ENCODE measurements at places on chromosomes 5 and 9. TPM values are rescaled to one million over a fixed set of nuclear protein-coding genes. Genes with fewer than 3 reads are reported as not detected.

The AJM1 gene
- total RNA-seq, result 3.0 TPM

The NFIB gene
- 74.4 TPM for total RNA-seq

The IL3 gene
- not detected for total RNA-seq

DNA sequence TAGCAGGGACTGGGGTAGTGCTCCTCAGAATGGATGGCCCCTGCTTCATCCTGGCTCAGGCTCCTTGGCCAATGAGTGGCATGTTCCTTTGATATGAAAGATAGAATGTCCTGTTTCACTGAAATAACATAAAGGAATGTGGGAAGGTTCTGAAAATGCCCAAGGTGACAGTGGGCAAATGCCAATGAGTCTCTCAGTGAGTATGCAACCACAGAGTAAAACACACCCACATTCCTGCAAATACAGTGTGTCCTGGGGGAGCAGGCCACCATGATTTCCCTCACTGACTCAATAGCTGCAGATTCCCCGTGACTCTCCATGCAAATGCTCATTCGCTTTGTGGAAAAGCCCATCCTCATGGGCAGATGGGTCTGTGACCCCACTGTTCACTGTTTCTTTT is 36.4 kb downstream of the ZNF366 start:
- peaks cover 27% of the 10 kb centered on the region for H3K4me1 ChIP-seq
- no peaks in the 10 kb centered on the region for H3K36me3 ChIP-seq
- H3K27me3 ChIP-seq, result no peaks in the 10 kb centered on the region
- DNase-seq, result no peak
- H3K4me3 ChIP-seq, result no peak overlapping the region

GRCh38 chr9:114203410-114204140 is 48.2 kb downstream of the COL27A1 start:
- H3K27ac ChIP-seq, result no peak overlapping the region
- no peak for DNase-seq

DNA sequence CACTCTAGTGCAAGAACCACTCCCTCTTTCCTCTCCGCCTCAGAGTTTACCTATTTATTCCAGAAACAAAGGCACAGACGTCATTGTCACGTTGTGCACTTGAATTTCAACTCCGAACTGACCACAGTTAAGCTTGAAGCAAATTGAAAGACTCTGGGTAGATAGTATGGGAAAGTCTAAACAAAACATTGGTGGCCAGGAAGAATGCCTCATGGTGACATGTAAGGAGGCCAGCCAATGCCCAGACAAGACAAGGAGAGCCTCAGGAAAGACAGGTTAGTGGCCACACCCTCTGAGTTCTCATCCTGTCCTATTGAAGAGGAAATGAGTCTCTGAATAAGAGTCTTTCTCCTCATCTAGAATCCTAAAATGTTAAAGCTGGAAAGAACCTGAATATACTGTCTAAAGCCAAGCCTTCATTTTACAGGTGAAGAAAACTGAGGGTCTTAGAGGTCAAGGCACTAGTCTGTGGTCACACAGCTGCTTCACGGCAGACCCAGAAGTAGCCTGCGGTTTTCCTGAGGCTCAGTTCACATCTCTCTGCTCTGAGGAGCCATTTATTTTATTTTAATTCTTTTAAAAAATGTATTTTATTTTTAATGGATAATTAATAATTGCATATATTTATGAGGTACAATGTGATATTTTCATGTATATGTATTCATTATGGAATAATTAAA is 30.2 kb downstream of the ZFAND5 start:
- no peaks in the 10 kb centered on the region for H3K36me3 ChIP-seq
- no peaks in the 10 kb centered on the region for H3K4me1 ChIP-seq
- no peak overlapping the region for H3K4me3 ChIP-seq
- H3K27ac ChIP-seq, result no peak overlapping the region
- no peaks in the 10 kb centered on the region for H3K27me3 ChIP-seq

GRCh38 chr5:112929336-112930081 is 7.5 kb upstream of the REEP5 start:
- no peak overlapping the region for H3K27ac ChIP-seq
- no peaks in the 10 kb centered on the region for H3K36me3 ChIP-seq
- no peak overlapping the region for H3K4me3 ChIP-seq
- no peak for DNase-seq
- no peaks in the 10 kb centered on the region for H3K27me3 ChIP-seq

- peak overlapping the region; percentile 62 for H3K4me3 ChIP-seq
- H3K36me3 ChIP-seq, result no peaks in the 10 kb centered on the region
- H3K4me1 ChIP-seq, result no peaks in the 10 kb centered on the region
- H3K27me3 ChIP-seq, result no peaks in the 10 kb centered on the region
These were observed 2.0 kb upstream of the MZB1 start for GRCh38 chr5:139391570-139392323.

- H3K36me3 ChIP-seq, result no peaks in the 10 kb centered on the region
- no peak overlapping the region for H3K4me3 ChIP-seq
- H3K4me1 ChIP-seq, result no peaks in the 10 kb centered on the region
- DNase-seq, result no peak
- no peak overlapping the region for H3K27ac ChIP-seq
These were observed 280.1 kb upstream of the DMRT1 start for GRCh38 chr9:561427-561826.

All from right atrium auricular region (tissue), 2 donors.